Stimulated activated CD8-positive, alpha-beta memory T cell treated with anti-CD3 and anti-CD28 coated beads, Interleukin-12 subunit alpha, Interleukin-12 subunit beta, amount 100 ng/mL, for 4 hours (primary cell): ENCODE measurements at places on chromosomes 5 and 9.

- DNase-seq = no peak
Observed at GRCh38 chr5:81522571-81522970, 128.6 kb upstream of the ACOT12 start.

- DNase-seq = no peak
Observed at GRCh38 chr5:568809-569208, 43.3 kb upstream of the CEP72 start.

DNA sequence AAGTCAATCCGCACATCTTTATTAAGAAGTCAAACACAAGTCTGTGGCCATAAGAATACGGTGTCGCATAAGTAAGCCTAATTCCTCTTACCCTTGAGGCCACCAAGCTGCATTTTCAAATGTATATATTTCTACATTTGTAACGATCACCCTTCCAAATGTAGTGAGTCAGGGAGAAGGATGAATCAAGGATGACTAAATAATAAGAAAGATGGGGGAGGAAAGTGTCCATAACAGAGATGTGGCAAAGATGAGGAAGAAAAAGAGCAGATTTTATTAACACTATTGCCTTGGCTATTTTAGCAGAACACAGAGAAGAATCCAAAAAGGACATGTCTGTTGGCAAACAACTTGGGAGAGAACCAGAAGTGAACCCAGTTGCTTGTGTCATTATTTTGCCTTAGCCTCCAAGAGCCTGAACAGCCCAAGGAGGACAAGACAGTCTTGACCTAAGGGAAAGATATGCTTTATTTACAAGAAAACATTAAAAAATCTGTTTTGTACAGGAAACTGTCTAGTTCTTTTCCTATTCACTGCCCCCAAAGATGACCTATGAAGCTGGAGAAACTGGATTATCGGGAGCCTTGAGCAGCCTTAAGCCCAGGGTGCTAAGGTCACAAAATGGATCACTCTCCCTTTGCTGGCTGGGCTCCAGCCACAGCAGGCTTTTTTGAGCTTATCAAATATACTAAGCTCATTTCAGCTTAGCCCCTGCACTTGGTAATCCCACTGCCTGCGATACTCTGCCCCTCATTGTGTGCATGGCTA lies 101.5 kb downstream of the PLCXD3 start:
- DNase-seq = no peak

DNA sequence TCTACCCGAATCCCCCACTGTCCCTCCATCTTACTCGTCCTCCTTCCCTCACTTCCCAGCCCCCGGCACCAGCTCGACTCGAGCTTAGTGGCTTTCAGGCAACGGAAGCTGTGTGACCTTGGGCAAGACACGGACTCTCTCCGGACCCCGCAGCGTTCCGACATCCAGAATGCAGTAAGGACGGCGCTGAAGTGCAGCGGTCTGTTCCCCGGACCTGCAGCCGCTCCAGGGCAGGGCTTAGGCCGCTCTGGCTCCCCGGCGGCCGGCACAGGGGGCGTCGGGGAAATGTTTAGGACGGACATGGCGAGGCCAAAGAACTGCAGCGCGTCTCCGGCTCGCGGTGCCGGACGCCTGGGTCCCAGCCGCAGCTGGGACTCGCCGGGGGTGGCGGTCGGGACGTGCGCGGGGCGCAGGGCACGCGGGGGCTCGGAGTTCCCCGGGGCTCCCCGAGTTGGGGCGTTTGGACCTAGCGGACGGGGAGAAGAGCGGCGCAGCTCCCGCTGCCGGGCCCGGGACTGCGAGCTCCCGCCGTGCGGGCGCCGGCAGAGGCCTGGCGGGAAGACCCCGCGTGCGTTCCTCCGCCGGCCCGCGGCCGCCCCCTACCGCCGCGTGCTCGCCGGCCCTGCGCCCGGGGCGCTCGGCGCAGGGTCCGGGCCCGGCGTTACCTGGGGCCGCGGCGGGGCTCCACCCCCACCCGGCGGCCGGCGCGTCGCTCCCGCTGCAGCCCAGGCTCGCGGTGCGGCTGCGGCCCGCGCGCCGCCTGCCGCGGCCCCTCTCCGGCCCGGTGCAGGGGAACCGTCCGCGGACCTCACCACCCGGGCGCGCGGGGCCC lies 5.6 kb upstream of the RNF44 start:
- DNase-seq = no peak

DNA sequence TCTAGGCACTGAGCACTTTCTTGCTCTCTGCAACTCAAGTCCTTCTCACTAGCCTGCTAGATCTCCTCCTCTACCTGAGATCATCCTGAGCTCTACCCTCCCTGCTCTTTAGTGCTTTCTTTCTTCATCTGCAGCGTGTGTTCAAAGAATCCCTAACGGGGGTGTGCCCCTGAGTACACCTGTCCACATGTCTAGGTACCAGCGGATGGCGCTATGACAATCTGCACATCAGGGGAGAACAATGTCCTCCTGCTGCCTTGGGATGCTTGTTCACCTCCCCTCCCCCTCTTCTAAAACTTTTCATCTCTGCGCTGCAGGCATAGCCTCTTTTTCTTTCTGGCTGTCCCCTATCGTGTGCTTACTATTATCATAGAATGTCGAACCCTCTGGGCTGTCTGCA lies 42.7 kb downstream of the PTPN3 start:
- DNase-seq = no peak

DNA sequence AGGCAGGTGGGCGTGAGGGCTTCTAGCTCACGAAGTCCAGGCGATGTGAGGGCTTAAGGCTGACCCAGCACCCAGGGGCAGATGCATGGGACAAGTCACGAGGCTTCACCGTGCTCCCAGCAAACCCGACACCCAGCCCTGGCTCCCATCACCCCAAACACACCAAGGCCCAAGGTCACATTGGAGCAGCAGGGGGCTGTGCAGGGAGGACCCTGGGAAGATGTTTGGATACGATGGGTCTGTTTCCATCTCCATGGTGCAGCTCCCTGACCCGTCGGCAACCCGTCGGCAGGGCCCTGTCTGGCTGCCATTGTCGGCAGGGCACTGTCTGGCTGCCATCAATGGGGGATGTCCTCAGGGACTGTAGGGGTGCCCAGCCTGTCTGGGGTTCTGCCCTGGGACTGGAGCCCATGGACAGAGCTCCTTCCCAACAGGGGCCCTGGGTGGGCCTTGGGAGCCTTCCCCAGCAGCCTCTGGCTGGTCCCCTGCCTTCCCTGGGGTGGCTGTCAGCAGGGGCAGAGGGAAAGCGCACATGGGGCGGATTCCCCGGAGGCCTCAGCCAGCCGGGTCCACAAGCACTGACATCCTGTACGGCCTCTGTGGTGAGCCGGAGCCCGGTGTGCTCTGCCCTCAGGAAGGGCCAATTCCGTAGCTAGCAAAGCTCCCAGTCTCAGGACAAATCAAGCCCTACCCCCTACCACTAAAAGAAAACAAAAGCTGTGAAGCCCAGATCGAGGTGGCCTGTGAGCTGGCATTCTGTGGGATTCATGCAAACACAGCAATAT lies 47.1 kb downstream of the NACC2 start:
- no peak for DNase-seq

- DNase-seq = no peak
Observed at GRCh38 chr5:135203019-135203418, 169.0 kb upstream of the PITX1 start.

GRCh38 chr5:140840978-140841962 lies at the start of gene PCDHA8:
Gene PCDHA8 (plus strand): TSS chr5:140841187. CDS start chr5:140841322, 135 bp downstream.
- DNase-seq = no peak

- no peak for DNase-seq
Observed at GRCh38 chr5:32501071-32502002, 56.8 kb upstream of the ZFR start.

DNA sequence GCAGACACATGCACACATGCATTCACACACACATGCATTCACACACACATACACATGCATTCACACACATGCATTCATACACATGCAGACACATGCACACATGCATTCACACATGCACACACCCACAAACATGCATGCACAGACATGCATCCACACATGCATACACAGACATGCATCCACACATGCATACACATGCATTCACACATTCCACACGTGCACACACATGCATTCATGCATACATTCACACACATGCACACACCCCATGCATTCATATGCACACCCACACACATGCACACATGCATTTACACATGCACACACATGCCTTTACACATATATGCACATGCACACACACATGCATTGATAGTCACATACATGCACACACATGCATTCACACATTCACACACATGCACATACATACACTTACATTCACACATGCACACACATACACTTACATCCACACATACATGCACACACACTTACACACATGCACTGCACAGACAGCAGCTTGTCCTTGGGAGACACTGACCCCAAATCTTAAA lies 106.4 kb downstream of the COL5A1 start:
- no peak for DNase-seq

- no peak for DNase-seq
Observed at GRCh38 chr9:76221423-76221822, 172.8 kb downstream of the RFK start.

GRCh38 chr5:14191325-14191724 lies 48.2 kb downstream of the TRIO start:
- DNase-seq = no peak

GRCh38 chr5:143145243-143146160 lies 258.0 kb downstream of the NR3C1 start:
- DNase-seq = no peak

GRCh38 chr5:18314192-18314778 lies 680.0 kb downstream of the TAF11L14 start:
- no peak for DNase-seq

DNA sequence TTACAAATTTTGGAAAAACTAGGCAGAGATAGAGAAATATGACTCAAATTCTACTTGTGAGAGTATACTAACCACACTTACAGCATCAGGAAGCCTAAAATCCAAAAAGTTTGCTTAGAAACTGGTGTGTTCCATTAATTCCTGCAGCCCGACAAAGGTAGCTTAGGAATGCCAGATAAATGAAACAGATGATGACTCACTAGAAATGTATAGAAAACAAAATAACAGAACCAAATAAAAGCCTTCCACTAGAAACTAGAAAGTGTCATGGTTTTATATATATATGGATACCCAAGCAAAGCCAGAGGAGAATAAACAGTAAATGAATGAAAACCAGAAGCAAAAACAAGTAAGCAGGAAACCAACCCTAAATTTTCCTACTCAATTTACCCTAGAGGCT lies 272.2 kb upstream of the PRDM9 start:
- DNase-seq = no peak

- no peak for DNase-seq
Observed at GRCh38 chr9:108002371-108002956, 512.9 kb upstream of the KLF4 start.

DNA sequence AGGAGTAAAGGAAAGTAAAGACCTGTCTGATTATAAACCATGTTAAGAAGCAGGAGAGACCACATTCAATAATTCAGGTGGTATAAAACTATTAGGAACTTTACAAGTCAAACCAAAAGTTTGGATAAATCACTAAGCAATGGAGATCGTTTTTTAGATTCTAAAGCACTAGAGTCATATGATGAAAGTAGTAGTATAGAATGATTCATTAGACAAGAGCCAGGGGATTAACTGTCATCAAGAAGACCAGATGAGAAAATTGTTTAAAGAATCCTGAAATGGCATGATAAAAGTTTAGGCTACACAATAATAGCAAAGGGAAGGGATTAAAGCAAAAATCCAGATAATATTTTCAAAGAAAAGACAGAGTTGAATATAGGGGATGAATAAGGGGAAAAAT lies 12.9 kb upstream of the CARNMT1 start:
- DNase-seq = no peak

DNA sequence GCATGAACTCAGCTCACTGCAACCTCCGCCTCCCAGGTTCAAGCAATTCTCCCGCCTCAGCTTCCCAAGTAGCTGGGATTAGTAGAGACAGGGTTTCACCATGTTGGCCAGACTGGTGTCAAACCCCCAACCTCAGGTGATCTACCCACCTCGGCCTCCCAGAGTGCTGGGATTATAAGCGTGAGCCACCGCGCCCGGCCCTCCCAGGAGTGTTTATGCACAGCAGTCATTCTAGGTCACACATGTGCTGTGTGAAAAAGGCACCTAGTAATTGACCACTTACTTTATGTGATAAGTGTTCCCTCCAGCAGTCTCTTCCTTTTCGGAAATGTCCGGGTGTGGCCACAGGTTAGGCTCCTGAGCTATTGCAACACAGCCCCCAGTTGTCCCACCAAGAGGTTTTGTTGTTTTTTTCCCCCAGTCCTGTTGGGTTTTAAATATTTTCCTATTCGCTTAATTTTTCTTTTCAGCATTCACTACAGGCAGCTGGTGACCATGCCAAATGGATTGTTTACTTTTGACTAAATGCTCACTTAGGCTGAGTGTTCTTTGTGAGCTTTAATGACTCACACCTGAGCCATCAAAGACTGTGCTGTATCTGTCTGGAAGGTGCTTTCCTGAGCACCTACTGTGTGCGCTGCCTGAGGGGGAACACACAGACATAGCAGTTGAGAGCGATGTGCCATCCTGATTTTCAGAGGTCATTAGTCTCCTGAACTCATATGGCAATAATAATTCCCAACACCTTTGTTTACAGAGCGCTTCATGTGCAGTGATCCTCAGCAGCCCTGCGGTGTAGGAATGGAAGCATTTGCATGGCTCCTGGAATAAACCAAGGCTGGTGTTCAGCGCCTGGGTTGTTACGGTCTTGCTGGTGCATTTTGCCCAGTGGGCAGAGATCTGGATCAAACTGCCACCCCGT lies 94.3 kb downstream of the MVB12B start:
- no peak for DNase-seq

DNA sequence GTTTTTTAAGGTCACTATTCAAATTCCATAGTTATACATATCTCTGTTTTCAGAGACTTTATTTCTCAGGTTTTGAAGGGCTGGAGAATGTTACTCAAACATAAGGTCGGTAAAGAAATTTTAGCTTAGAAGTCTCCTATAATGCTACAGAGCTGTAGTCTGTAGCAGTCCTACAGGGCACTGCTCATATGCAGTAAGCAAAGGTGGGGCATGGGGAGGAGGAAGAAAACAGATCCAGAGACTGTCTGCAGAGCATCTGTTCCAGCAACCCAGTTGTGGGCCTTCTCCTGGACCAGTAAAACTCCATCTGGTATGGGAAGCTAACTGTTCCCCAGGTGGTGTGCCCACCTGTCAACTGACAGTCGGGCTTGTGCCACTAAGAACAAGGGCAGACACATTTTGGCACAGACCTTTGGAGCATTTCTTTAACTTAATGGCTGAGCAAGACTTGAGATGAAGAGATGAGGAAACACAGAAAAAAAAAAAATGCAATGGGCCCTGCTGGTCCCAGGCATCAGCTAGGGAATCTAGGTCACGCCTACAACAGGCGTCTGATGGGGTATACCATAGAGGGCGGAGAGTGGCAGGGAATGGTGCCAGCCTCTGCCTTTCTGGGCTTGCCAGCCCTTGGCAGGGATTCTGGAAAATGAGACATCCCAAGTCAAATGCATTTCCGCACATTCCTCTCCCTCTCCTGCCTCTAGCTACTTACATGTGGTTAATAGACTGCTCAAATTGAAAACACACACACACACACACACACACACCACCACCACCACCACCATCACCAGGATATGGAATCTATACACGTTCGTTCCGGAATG lies 218.9 kb downstream of the ARL15 start:
- no peak for DNase-seq

GRCh38 chr5:14853685-14854084 lies 17.9 kb downstream of the ANKH start:
- no peak for DNase-seq

DNA sequence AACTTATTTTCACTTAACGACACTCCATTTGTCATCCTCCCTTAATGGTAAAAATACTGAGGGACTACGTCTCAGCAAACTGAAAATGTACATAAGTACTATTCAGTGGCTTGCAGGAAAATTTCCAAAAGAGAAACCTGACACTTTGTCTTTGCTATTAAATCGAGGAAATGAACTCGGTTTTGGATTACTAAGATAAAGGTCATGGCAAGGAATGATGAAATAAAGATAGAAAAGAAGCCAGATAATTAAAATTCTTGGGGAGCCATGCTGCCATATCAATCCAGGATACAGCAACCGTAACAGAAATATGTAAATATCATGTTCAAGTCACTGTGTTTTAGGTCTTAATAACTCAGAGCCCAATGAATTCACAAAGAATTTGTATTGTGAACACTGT lies 647.8 kb downstream of the CDH9 start:
- DNase-seq = no peak
